ENCODE measurements at places on chromosomes 2 and 18. TPM values are rescaled to one million over a fixed set of nuclear protein-coding genes. Genes with fewer than 3 reads are reported as not detected.

NR4A2 gene
- 8.7 TPM for total RNA-seq

CCDC138 gene
- total RNA-seq: 0.75 TPM

ZFAND2B gene
- total RNA-seq: 225 TPM

RGPD3 gene
- 0.75 TPM for total RNA-seq

SAG gene
- not detected for total RNA-seq

POTEE gene
- not detected for total RNA-seq

SS18 gene
- total RNA-seq: 31.0 TPM

LAMA3 gene
- 27.2 TPM for total RNA-seq

PROC gene
- total RNA-seq: not detected

SCTR gene
- total RNA-seq: not detected

ALKAL2 gene
- total RNA-seq: 26.7 TPM

MZT2B gene
- 239 TPM for total RNA-seq

ASB18 gene
- total RNA-seq: not detected

AKAIN1 gene
- not detected for total RNA-seq

TXNL1 gene
- 12.3 TPM for total RNA-seq

STK25 gene
- 259 TPM for total RNA-seq

GTF2A1L gene
- total RNA-seq: 22.2 TPM

MC4R gene
- total RNA-seq: not detected

AQP4 gene
- total RNA-seq: not detected

MALL gene
- 38.5 TPM for total RNA-seq

FAM161A gene
- not detected for total RNA-seq

PAIP2B gene
- 0.32 TPM for total RNA-seq

CXCR4 gene
- 15.5 TPM for total RNA-seq

ARHGAP25 gene
- total RNA-seq: 8.3 TPM

C18orf63 gene
- not detected for total RNA-seq

CDH7 gene
- total RNA-seq: not detected

POTEC gene
- total RNA-seq: not detected

SERPINB13 gene
- total RNA-seq: not detected

FER1L5 gene
- total RNA-seq: not detected

LTBP1 gene
- total RNA-seq: 295 TPM

CCDC74B gene
- 2.3 TPM for total RNA-seq

PCARE gene
- not detected for total RNA-seq

STARD6 gene
- total RNA-seq: not detected

BMP10 gene
- total RNA-seq: not detected

FASTKD1 gene
- 5.5 TPM for total RNA-seq

IRS1 gene
- 18.6 TPM for total RNA-seq

OSR1 gene
- 66.7 TPM for total RNA-seq

C2orf69 gene
- total RNA-seq: 1.9 TPM

DNER gene
- total RNA-seq: 1.2 TPM

B3GNT2 gene
- 15.2 TPM for total RNA-seq

CPLX4 gene
- total RNA-seq: not detected

SERPINB4 gene
- not detected for total RNA-seq

All from ascending aorta (tissue), 2 donors.